ENCODE measurements at places on chromosomes 5 and 9.

DNA sequence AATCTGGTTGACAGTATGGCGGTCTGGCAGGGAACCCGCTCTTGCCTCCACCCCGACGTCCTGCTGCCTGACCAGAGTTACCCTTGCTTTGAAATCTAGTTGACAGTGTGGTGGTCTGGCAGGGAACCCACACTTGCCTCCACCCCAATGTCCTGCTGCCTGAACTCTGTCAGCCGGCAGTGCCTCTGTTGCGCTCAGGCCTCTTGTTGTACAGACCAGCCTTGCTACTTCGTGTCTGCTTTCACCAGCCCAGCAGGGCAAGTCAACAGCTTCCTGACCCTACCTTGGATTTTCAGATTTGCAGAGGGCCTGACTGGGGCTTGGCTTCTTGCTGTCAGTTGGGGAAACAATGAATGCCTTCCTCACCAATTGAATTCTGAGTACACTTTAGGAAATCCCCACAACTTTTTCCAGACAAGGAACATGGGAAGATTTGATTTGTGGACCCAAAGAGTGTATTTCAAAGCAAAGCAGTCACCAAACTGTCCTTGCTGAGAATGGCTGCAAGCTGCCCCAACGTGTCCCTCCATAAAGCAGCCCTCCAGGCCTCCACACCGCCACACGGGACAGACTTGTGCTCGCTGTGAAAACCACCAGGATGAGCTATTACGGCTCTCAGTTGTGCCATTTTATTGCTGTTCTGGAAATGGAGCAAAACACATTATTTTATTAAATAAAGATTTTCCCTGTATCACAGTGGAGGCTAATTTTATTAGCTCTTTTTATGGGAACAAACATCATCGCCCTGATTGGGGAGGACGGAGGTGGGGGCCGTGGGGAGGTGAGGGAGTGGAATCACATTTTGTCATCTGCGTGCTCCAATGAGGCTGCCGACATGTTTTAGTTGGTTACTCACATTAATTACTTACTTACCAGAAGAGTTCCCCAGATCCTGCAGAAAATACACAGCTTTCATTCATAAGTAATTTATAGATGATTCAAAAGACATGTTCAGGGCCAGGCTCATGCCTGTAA is 189.3 kb downstream of the AOPEP start:
- DNase-seq, result no peak

- DNase-seq, result no peak
These were observed 15.4 kb downstream of the IARS1 start for GRCh38 chr9:92278110-92278509.

DNA sequence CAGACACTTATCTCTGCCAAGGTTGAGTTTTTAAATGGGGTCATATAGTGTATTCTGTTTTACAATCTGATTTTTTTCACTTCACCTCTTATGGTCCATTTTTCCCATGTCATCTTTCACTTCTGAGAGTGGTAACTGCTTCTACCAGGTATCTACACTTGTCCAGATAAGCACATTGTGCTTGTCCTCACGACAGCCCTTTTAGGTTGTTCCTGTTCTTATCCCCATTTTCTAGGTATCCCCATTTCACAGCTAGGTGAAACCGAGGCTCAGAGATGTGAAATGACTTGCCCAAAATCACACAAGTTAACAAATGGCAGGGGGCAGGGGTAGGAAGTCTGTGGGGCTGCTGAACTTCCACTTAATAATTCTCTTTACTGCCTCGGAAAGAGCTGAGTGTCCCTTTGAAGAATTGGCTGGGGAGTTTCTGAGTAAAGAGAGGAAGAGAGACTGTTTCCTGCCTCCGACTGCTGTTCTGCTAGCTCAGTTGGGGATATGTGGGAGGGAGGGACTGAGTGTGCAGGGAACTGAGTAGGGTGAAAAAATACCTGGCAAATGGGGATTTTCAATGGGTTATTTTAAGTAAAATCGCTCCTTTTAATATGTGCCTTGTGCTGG is 255.4 kb downstream of the GRIA1 start:
- no peak for DNase-seq

GRCh38 chr5:58300346-58300895 is 159.5 kb downstream of the PLK2 start:
- DNase-seq, result no peak

DNA sequence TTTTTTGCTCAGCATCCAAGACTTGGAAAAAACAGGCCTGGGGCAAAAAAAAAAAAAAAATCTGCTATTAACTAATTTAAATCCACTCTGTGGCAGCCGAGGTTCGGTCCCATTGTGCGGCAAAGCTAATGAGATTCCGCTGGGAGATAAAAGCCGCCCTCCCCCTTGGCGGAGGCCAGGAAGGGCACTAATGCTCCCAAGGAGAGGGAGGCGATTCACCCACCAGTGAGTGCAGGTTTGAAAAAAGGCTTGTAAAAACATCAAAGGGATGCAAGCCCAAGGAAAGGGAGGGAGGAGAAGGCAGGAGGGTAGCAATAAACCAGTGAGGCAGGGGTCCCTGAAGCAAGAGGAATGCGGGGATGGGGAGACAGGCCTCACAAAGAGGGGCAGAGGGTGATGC is 129.5 kb upstream of the RAPGEF1 start:
- DNase-seq, result no peak

Measured in RPMI8226 (cell line).